Panc1 (cell line): ENCODE measurements at places on chromosomes 7 and 10. TPM values are rescaled to one million over a fixed set of nuclear protein-coding genes. Genes with fewer than 3 reads are reported as not detected.

- H3K4me3 ChIP-seq: peak overlapping the region; percentile 71
- no peaks in the 10 kb centered on the region for H3K36me3 ChIP-seq
- no peaks in the 10 kb centered on the region for H3K27me3 ChIP-seq
These were observed 494 bp upstream of the BMPR1A start for GRCh38 chr10:86755740-86756510.

GRCh38 chr7:79451580-79451979 lies 1.9 kb downstream of the MAGI2 start:
- H3K4me3 ChIP-seq: peak overlapping the region; percentile 79
- H3K27me3 ChIP-seq: no peaks in the 10 kb centered on the region
- no peak for DNase-seq
- no peaks in the 10 kb centered on the region for H3K36me3 ChIP-seq

DNA sequence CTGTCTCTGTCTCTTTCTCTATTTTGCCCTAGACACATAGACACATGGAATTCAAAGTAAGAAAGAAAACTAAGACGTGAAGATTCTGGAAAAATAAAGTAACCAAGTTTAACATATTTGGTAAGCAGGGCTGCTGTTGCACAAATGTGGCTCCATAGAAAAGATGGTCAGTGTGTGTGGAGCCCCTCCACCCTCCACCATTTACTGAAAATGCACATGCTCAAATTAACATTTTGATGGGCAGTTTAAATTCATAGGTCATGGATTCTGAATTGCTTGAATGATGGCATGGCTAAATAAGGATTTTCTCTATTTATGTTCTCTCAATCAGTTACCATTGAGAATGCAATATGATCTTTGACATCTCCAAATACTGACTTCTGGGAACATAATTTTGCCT lies 165.5 kb upstream of the CHRM2 start:
- no peak overlapping the region for H3K27ac ChIP-seq
- no peak overlapping the region for H3K4me3 ChIP-seq
- no peaks in the 10 kb centered on the region for H3K4me1 ChIP-seq

DNA sequence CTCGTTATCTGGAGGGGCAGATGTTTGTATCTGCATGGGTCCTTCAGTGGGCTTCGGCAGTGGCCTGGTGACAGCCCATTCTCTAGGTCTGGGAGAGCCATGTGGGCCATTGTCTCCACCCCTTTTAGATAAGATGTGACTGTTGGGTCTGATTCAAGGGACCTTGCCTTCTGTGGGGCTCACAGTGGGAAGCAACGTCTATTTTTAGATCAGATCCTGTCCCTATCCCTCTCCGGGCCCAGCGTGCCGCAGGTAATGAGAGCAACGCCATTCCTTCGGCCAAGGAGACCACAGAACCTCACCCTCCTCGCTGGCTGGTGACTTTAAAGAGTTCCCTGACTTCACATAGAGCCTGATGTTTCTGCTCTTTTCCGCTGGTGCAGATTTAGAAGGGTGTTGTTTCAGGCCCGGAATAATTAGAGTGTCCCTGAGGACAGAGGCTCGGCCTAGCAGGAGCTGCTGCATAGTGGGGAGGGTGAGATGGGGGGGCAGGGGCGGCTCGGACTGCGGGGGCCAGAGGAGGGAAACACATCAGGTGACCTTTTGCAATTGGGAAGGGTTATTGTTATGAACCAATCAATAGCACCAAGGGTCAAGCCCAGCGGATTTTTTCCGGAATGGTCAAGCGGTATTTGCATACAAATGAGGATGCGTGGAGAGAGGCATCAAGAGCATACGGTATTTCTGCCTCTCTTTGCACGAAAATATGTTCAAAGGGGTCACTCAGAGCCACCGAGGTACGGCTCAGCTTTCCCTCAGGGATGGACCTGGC lies 503.0 kb upstream of the FOXK1 start:
- H3K36me3 ChIP-seq: no peaks in the 10 kb centered on the region
- DNase-seq: no peak
- H3K27ac ChIP-seq: no peak overlapping the region
- H3K4me1 ChIP-seq: no peaks in the 10 kb centered on the region
- no peak overlapping the region for H3K4me3 ChIP-seq
- no peaks in the 10 kb centered on the region for H3K27me3 ChIP-seq

DNA sequence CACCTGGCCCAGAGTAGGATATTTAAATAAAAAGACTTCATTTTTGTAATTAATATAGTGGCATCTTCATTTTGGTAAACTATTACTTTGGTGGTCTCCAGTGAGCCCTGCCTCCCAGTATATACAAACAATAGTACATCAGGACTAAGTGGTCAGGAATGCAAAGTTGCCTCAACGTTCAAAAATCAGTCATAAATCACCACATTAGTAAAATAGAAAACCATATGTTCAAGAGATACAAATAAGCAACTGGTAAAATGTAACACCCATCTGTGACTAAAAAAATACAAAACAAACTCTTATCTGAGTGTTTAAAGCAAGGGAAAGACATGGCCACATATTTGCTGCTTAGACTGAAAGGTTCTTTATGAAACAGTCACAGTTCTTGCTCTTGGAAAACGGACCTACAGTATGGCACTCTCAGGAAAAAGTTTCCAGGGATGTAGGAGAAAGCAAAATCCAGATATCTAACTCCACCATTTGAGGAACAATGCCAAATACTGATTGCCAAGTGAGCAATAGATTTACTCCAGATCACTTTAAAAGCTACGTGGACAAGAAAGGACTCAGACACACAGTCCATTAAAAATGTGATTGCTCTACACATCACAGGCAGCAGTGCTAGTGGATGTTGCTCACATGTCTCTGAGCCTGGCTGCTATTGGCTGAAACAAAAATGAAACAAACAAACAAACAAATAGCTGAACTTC lies 15.1 kb upstream of the RHOBTB1 start:
- no peak overlapping the region for H3K4me3 ChIP-seq
- no peaks in the 10 kb centered on the region for H3K27me3 ChIP-seq
- no peak overlapping the region for H3K27ac ChIP-seq
- H3K4me1 ChIP-seq: peaks cover 3% of the 10 kb centered on the region; the same call in 1 of the 2 replicates

DNA sequence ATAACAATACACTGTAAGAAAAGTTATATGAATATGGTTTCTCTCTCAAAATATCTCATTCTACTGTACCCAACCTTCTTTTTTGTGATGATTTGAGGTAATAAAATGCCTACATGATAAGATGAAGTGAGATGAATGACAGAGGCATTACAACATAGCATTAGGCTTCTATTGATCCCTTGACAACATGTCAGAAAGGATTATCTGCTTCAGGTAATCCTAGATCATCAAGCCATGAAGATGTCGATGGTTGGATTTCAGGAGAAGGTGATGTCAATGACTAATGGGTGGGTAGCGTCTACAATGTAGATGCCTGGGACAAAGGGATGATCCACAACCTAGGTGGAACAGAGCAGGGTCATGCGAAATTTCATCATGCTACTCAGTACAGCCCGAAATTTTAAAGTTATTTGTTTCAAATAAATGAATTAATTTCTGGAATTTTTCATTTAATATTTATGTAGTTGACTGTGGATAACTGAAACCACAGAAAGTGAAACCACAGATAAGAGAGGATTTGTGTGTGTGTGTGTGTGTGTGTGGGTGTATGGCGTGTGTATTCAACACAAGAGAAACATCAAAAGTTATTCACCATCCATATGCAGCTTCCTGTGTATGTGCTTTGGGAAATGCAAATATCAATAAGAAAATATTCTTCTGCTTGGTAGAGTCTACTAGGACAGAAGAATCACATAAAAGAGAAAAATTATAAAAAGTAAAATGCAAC lies 77.0 kb downstream of the MAGI2 start:
- no peaks in the 10 kb centered on the region for H3K4me1 ChIP-seq
- H3K4me3 ChIP-seq: no peak overlapping the region
- peak overlapping the region; percentile 54; the same call in 1 of the 2 replicates for H3K27ac ChIP-seq
- H3K27me3 ChIP-seq: no peaks in the 10 kb centered on the region
- no peak for DNase-seq

DNA sequence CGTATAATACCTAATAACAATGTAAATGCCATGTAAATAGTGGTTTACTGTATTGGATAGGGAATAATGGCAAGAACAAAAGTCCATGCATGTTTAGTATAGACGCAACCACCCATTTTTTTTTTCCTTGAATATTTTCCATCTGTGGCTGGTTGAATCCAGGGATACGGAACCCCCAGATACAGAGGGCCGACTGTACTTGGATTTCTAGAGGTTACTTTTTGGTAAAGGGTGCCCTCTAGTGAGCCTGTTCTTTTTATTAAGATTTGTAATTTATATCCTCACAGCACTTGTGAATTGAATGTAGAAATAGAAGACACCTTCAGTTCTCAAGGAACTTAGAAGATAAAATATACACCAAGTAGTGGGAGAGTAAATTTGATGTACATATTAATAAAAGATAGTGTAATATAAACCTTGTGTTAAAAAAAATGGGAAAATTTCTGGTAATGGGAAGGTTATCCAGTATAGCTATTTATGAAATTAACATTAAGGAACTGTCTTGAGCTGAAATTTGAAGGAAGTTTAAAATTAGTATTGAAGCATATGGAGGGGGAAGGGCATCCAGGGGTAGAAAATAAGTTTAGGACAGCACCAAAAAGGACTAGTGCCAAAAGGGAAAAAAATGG lies 32.0 kb downstream of the EXOC6 start:
- DNase-seq: no peak
- no peaks in the 10 kb centered on the region for H3K36me3 ChIP-seq
- peaks cover 11% of the 10 kb centered on the region for H3K4me1 ChIP-seq
- H3K4me3 ChIP-seq: no peak overlapping the region

DNA sequence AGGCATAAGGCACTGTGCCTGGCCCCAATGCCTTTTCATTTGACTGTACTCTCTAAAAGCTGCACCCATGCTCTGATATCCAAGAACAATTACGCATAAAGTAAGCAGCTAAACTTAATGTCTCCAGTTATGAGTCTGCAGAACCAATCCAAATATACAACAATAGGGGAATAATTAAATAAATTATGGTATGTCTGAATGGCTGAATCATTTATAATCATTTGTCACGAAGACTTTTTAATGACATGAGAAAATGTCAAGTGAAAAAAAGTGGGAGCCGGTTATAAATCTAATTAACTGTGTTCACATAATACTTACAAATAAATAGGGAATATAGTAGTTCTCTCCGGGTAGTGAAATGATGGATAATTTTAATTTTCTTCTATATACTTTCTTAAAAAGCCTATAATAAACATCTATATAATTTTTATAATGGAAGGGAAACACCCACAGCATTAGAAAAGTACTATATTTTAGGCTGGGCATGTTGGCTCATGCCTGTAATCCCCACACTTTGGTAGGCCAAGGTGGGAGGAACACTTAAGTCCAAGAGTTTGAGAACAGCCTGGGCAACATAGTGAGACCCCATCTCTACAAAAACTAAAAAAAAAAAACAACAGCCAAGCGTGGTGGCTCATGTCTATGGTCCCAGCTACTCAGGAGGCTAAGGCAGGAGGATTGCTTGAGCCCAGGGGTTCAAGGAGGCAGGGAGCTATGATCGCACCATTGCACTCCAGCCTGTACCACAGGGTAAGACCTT lies 14.2 kb downstream of the SLC37A3 start:
- H3K36me3 ChIP-seq: no peaks in the 10 kb centered on the region; the same call in 1 of the 2 replicates
- DNase-seq: no peak
- no peak overlapping the region for H3K27ac ChIP-seq
- H3K4me3 ChIP-seq: no peak overlapping the region

- no peaks in the 10 kb centered on the region for H3K36me3 ChIP-seq
These were observed 317.2 kb upstream of the FZD8 start for GRCh38 chr10:35959252-35959651.

DNA sequence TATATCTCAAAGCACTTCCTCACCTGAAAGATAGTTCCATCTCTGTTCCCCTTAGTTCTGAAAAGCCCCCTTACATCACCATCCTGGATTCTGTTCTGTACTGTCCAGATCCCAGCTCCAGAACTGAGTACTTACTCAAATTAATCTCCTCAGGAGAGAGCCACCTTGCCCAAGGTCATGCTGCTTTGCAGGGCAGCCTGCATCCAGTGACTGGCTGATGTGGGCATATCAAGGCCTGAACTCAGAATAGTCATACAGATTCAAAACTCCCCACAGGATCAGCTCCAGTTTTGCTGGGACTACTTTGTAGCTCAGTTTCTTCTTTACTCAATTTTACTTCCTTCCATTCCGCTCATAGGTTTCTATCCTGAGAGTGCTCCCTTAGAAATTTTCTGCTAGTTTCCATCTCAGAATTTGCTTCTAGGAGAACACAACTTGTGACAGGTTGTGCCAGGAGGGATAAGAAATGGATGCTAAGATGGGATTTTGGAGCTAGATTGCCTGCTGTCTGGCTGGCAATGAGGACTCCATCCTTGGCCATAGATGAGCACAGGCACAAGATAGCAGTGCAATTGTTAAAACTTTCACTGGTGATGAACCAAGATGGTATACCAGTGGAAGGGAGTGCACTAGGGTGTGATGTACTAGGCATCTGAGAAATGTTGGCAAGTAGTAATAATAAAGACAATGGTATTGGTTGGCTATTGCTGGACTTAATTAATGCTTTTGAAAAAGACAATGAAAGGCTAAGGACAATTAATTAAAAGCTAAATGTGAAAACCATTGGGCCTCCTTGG lies 17.3 kb downstream of the SRGN start:
- no peak overlapping the region for H3K27ac ChIP-seq
- H3K4me3 ChIP-seq: no peak overlapping the region
- no peaks in the 10 kb centered on the region for H3K4me1 ChIP-seq
- no peak for DNase-seq
- H3K36me3 ChIP-seq: no peaks in the 10 kb centered on the region

- H3K27ac ChIP-seq: peak overlapping the region; percentile 67; the same call in 1 of the 2 replicates
- no peak for DNase-seq
- no peak overlapping the region for H3K4me3 ChIP-seq
- peaks cover 14% of the 10 kb centered on the region for H3K4me1 ChIP-seq
- no peaks in the 10 kb centered on the region for H3K36me3 ChIP-seq
These were observed 52.1 kb downstream of the HDAC9 start for GRCh38 chr7:18547509-18548187.

C10orf53 gene
- total RNA-seq: not detected

TRIM73 gene
- total RNA-seq: 4.1 TPM
